ENCODE measurements at places on chromosomes 1 and 21.

GRCh38 chr21:14452031-14452726 is 69.2 kb upstream of the HSPA13 start:
- no peak for DNase-seq

- peak; percentile 11 for DNase-seq
Measured at GRCh38 chr1:29648798-29649188, 412.5 kb downstream of the PTPRU start.

GRCh38 chr1:246320286-246320685 is 186.8 kb downstream of the SMYD3 start:
- DNase-seq = no peak

GRCh38 chr21:29481641-29482040 is 182.9 kb downstream of the BACH1 start:
- no peak for DNase-seq

GRCh38 chr1:69294171-69294570 is 273.6 kb upstream of the LRRC7 start:
- no peak for DNase-seq

GRCh38 chr1:82788660-82789059 is 987.9 kb downstream of the ADGRL2 start:
- DNase-seq = no peak

Data from left lobe of liver (tissue), 2 donors.